Activated CD4-positive, alpha-beta memory T cell treated with anti-CD3 and anti-CD28 coated beads for 36 hours (primary cell): ENCODE measurements at places on chromosomes 4 and X.

GRCh38 chr4:1061760-1062159 lies 50.3 kb downstream of the FGFRL1 start:
- DNase-seq: no peak

- DNase-seq: peak; percentile 45
Observed at GRCh38 chrX:155086202-155086840, 15.0 kb downstream of the BRCC3 start.

DNA sequence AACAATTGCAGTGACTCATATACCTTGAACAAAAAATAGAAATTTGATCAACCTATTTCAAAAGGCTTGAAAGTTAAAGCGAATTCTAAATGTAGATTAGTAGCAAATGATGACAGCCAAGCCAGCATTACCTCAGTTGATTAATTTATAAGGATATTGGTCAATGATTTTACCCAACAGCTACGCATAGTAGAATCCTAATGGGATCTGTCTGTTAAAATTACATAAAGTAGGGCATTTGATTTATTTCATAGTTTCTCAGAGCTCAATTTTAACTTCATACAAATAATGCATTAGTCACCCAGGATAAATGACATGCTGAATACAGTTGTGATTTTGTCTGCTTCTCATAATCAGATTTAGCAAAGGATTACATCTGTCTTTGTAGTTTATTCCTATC lies 12.0 kb downstream of the AFF2 start:
- DNase-seq: no peak

DNA sequence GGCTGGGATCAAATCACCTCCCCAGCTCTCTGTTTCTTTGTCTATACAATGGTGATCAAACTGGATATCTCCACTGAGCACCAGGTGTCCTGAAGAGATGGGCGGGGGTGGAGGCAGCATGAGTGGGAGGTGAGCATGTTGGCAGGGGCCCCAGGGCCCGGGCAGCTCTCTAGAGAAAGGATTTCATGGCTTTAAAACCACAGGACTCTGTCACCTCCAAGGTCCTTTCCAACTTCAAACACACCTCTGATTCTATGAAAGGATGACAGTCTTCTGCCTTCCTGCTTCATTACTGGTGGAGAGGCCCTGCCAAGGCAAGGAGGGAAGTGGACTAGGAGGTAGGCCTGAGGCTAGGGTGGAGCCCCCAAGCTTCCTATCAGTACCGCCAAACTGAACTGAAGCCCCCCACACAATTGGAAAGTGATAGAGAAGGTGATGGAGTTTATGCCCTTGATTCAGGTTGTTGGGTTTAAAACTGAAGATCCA lies 38.6 kb downstream of the TRIM2 start:
- peak; percentile 24 for DNase-seq
